ENCODE measurements at places on chromosomes 12 and 14.
A peak's percentile ranks its signal among the peaks of the same experiment; 100 is the strongest.

DNA sequence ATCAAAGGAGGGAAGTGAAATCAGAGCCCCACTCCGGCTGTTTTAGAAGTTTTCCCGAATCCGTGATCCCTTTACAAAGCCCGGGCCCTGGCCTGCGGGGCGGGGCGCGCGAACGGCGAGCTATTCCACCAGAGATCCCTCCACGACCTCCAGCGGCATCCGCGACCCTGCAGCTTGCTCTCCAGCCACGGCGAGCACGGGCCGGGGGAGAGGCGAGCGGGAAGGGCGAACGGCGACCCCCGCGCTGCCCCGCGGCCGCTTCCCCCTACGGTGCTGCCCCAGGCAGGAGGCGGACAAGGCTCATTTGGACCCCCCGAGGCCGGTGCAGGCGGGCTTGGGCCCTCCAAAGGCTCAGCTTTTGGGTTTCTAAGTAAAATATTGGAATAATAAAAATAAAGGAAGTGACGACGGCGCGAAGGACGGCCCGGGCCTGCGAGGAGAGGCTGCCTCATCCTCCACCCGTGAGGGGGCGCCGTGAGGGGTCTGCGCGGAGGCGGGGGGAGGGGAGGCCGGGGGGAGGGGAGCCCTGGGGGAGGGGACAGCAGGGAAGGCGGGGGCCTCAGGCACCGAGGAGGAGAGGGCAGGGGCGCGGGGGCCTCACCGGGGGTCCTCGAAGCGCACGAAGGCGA is 613 bp downstream of the SRSF9 start:
- peak; percentile 52 for DNase-seq

DNA sequence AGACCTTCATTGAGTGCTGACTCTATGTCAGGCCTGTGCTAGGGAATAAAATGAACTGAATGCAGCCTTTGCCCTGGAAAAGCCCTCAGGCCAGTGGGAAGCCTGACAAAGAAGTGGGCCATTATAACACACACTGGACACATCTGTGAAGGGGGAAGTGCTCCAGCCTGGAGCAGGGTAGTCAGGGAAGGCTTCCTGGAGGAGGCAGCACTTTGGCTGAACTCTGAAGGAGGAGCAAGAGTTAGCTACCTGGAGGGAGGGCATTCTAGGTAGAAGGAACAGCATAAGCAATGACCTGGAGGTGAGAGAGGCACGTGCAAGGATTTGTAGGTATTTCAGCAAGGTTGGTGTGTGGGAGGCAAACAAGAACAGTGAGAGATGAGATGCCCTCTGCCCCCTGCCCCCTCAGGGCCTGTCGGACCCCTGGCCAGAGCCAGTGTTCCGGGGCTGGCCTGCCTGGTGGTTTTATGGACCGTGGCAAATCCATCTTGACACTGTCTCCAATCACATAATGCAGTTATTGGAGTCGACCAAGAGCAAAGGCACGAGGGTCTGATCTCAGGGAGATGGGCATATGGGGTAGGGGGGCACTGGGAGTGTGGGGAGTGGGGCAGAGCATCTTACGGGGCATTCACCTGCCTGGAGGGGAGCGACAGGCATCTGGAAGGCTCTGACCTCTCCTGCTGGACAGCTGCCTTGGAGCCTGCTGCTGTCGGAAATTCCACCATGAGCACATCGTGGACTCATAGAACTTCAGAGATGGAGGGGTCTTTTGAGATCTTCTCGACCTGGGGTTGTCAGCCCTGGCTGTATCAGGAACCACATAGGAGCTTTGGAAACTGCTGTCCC is 2.7 kb upstream of the FAM222A start:
- DNase-seq: no peak

- DNase-seq: no peak
Observed at GRCh38 chr14:43790681-43791080, 716.4 kb downstream of the FSCB start.

DNA sequence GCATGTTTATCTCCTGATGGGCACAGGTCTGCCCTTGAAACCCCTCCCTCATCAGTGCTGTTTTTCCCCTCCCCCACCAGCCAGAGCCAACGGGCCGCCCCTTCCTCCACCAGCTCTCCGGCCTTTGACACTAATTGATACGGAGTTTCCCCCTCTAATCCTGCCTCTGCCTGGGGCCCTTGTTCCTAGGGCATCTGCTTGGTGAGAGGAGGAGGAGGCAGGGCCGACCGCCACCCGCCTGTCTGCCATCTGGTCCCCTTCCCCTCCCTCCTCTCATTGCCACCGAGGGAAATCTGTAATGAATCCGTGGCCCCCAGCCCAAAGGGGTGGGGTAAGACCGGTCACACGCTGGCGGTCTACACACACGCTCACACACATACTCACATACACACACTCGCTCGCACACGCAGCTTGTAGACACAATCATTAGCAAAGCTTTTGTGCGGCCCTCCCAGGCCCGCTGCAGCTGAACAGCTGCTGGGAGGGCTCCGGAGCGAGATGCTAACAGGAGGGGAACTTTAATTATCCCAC is 27.4 kb downstream of the SRRM4 start:
- DNase-seq: no peak

- DNase-seq: no peak
Observed at GRCh38 chr14:61420326-61420725, 98.9 kb downstream of the PRKCH start.

DNA sequence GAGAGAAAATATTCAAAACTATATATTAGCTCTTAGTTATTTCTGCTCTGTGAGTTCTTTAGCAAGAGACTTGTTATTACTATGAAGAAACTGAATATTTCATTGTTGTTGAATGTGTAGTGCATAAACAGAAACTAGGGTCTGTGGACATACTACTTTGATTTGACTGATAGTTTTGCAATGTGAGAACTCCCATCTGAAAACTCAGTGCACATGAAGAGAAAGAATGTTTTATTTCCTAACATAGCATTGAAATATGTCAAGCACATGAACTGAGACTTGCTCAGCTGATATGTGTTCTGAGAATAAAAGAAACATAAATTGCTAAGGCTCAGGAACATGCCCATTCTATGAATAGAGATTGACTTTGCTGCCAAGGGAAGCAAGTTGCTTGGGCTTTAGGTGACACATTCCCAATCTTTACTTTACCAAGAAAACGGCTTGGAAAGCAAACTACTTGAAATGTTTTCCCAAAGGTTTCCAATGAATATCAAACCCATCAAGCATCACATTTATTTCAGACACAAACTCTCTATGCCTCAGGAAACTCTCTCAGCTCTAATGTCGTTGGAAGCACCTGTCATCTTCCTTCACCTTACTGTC is 290.4 kb downstream of the SLC16A7 start:
- no peak for DNase-seq

DNA sequence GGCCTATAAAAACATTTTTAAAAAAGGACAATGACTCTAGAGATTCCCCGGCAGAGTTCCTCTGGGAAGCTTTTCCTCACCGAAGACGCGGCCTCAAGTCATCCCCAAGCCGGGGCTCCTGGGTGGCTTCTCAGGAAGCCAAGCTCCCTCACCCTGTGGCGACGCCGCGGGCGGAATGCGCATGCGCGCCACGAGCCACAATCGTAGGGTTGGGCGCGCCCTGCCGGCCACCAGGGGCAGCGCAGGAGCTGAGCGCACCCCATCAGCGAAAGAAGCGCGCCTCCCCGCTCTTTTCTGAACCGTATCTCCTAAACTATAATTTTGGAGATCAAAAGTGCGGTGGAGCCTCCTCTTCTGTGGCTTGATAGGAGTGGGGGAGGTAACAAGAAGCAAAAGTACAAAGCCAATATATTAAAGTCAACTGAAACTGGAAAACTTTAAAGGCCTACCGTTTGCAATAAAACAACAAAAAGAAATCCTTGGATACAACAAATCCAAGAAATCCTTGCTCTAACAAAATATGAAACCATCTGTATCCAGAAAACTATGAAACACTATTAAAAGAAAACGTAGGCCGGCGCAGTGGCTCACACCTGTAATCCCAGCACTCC is 17.4 kb upstream of the CHFR start:
- DNase-seq: peak; percentile 87

GRCh38 chr12:105226219-105226618 is 9.8 kb downstream of the APPL2 start:
- DNase-seq: no peak

- no peak for DNase-seq
Observed at GRCh38 chr12:54479421-54479820, 6.0 kb upstream of the GTSF1 start.

GRCh38 chr12:63064080-63064479 is 86.9 kb downstream of the AVPR1A start:
- DNase-seq: no peak

DNA sequence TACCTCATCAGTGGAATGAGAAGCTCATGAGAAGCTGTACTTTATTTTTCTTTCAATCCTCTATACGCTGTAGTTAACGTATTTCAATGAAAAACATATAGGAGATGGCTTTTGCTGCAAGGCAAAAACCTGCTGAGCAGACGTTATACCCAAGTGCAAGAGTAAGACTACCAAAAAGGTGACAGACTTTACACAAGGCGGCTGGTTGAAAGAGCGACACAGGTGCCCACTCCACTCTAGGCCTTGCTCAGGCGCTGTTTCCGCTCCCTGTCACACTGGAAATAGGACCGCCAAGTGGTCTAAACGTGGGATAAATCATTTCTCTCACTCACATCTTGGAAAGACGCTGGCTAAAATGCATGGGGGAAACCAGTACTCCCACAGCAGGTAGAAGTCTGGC is 54.5 kb downstream of the PPP2R5C start:
- no peak for DNase-seq

DNA sequence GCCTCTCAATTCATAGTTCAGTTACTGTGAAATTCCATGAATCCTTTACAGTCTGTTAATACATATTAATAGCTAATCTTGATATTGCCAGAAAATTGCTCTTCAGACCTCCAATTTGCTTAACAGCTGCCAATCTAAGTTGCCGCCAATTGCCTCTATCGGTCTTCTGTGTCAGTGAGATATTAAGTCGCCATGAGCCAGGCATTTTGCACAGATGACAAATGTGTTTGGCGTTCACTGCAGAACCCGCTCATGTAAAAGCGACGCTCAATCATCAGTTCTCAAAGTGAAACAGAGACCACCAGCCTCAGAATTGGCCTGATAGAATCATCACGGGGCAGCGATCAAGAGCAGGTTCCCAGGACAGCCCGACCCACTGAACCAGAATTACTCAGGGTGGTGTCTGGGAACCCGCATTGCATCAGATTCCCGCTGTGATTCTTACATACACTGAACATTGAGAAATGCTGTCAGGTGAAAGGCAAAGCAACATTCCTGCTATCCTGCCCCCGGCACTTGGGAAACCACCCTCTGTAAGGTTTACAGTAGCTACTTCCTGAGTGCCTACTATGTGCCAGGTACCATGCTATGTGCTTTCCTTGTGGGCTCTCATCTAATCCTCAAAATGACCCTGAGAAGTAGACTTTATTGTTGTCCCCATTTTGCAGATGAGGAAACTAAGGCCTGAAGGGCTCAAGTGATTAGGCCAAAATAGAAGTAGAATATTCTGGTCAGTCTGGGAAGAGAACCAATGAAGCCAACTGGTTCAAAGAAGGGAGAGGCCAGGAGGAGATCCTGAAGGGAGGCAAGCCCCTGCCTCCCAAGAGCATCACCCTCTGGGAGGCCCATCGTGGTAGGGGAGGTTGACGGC is 216.4 kb downstream of the SLC41A2 start:
- no peak for DNase-seq

DNA sequence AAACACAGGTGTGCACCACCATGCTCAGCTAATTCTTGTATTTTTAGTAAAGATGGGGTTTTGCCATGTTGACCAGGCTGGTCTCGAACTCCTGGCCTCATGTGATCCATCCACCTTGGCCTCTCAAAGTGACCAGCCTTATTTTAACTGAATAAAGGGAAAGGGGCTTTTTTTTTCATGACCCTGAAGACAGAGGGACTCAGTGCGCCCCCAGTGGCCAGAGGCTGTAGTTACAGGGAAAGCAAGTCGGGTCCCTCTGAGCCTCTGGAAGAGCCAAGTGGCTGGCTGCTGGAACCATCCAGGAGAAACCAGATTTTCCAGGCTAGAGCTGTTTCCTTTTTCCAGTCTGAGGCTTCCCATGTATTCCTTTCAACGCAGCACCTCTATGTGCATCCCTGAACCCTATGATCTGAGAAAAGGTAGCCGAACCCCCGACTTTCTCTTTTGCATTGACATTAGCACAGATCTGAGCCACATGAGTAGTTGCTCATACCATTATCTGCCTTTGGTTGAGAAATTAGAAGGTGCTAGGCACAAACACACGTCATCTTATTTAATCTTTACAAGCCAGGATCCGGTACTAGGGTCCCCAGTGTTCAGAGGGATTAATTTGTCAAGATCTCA is 342.7 kb downstream of the CACNA1C start:
- peak; percentile 3 for DNase-seq

- DNase-seq: no peak
Observed at GRCh38 chr12:50732591-50732990, 31.3 kb upstream of the ATF1 start.

GRCh38 chr12:51729331-51729730 is 119.2 kb downstream of the FIGNL2 start:
- DNase-seq: no peak

DNA sequence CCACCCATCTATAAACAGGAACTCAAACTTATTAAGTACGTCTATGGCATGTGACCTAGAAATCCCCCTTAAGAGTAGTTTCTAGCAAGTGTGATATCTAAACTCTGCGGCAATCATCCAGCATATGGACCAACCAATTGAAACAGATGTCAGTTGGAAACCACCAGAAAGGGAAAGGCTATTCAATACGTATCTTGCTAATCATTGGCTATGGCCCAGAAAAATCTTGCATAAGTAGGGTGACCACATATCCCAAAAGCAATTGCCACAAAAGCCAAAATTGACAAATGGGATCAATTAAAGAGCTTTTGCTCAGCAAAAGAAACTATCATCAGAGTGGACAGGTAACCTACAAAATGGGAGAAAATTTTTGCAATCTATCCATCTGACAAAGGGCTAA is 24.2 kb downstream of the SYNJ2BP start:
- DNase-seq: no peak

GRCh38 chr12:90896821-90897220 is 58.2 kb downstream of the CCER1 start:
- no peak for DNase-seq

GRCh38 chr12:93016752-93017350 is 87.8 kb upstream of the EEA1 start:
- DNase-seq: no peak
